Mesenteric fat pad (tissue), 1 donor: ENCODE measurements at places on chromosomes 7 and 10. TPM values are rescaled to one million over a fixed set of nuclear protein-coding genes. Genes with fewer than 3 reads are reported as not detected.

The EBLN1 gene
- total RNA-seq = not detected

The MYPN gene
- not detected for total RNA-seq

DNA sequence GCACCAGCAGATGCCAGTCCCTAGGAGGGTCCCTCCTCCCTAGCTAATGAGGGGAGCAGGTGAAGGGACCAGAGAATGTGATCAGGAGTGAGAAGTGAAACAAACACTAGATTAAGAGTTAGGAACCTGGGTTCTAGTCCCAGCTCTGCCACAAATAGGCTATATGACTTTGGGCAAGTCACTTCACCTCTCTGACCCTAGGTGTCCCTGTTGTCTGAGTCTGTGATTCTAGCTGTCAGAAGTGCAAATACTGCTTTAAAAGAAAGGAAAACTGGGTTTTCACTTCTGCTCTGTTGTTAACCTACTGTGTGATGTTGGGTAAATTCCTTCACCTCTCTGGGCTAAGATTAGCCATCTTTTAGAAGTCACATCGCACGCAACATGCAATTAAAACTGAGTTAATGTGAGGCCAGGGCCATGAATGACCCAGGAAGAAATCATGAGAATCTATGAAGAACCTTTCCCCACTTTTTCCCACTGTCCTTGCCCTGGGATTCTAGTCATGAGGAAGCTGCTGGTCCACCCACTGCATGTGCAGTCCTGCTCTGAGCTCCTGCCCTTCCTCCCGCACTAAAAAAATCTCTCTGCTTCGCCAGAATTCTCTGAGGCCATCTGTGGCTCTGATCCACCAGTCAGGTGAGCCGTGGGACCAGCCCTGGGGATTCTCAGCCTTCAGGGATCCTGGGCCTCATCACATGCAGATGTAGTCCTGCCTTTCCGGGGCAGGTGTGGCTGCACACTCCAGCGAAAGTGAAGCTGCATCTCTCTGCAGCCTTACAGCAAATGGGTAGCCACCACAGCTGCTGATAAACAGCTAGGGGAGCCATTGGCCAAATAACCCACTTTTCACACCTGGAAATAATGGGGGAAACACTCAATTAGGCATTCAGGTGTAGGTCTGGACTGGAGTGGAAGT is 181.7 kb downstream of the PLXNA4 start:
- no peak for DNase-seq

DNA sequence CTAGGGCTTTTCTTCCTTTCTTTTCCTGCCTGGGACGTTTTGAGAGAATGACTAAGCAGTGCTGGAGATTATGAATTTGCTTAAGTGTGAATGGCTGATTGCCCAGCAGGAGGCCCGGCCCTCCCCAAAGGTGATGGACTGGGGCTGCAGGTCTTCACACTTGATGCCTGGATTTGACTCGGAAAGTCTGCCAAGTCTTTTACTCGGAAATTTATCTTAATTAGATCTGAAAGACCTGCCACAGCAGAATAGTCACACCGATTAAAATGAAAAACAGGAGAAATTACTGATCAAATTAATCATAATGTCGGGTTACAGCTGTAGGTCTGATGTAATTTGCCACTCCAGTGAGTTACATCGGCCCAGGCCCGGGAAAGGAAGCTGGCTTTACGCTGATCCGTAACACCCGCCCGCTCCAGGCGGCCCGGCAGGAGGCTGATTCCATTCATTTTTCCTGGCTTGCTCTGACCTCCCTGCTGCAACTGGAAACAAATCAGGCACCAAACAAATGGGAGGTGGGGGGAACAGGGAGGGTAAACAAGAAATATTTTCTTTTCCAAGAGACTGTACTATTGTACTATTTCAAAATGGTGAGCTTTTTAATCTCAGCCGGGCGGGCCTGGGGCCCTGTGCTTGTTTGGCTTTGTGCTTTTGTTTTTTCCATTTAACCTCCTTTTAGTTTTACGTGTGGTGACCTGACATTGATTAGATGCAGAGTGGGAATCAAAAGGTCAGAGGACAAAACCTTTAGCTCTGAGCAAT is 212.4 kb upstream of the YAE1 start:
- DNase-seq = no peak

GRCh38 chr7:128827971-128828711 is 2.1 kb upstream of the FLNC start:
- DNase-seq = no peak

GRCh38 chr10:97796651-97797050 is 24.9 kb upstream of the SFRP5 start:
- no peak for DNase-seq

- DNase-seq = no peak
Observed at GRCh38 chr10:33739031-33739430, 404.6 kb upstream of the NRP1 start.

The C10orf53 gene
- total RNA-seq = not detected

- DNase-seq = no peak
Observed at GRCh38 chr10:78062296-78062695, 28.6 kb downstream of the RPS24 start.

- DNase-seq = no peak
Observed at GRCh38 chr7:539731-540411, 20.2 kb upstream of the PDGFA start.

DNA sequence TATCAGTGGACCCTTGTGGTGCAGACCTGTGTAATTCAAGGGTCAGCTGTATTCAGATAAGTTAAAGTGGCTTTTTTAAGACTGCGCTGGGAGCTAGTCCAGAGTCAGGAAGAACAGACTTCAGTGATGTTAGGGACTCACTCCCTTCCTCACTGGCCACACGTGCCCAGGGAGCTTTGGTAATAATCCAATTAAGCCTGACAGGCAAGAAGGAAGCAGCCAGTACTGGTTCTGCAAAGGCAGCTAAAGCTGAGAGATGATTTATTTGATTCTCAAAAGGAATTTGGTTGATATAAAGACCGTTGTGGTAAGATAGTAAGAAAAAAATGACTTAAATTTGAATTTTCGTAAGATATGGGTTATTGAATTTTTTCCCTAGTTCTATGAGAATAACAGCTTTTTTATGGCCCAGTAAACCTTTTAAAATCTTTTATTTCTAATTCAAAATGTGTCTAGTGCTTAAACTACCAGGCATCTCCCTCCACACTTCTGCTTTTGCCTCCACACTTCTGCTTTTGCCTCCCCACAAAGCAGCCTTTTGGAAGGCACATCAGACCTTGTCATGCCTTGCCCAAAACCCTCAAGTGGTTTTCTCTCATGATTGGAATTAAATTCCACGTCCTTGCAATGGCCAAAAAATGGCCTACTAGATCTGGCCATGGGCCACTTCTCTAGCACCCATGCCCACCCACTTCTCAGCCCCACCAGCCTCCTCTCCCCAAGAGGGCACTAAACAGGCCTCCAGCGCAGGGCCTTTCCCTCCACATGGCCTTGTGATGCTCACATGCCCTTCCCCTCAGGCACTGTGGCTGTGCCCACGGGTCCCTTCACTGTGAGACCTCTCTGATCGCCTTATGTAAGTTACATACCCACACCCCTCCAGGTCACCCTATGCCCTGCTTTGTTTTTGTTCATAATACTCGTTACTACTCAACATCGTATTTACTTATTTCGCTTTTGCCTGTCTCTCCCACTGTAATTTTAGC is 92.5 kb downstream of the POU6F2 start:
- DNase-seq = no peak

DNA sequence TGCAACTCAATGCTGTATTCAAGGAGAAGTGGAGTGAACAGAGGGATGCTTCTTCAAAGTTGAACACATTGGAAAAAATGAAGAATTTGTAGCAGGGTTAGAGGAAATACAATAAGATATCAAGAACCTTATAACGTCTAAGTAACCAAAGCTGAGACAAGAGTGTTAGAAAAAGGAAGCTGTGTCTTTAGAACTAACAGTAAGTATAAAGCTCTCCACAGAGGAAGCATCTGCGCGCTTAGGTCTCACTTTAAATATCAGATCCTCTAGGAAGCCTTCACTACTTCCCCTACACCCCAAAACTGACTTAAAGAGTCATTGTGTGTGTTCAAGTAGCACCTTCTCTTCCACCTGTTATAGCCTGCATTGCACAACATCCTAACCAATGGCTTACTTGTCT is 43.0 kb downstream of the CH25H start:
- DNase-seq = no peak

GRCh38 chr7:50264908-50265307 is 39.6 kb upstream of the IKZF1 start:
- DNase-seq = no peak

GRCh38 chr7:158416283-158416933 is 171.2 kb downstream of the PTPRN2 start:
- peak; percentile 16 for DNase-seq

- DNase-seq = no peak
Observed at GRCh38 chr7:10802526-10802925, 171.1 kb upstream of the PHF14 start.

- DNase-seq = no peak
Observed at GRCh38 chr10:63166742-63167258, 33.7 kb downstream of the NRBF2 start.

The GRID1 gene
- total RNA-seq = 2.1 TPM

DNA sequence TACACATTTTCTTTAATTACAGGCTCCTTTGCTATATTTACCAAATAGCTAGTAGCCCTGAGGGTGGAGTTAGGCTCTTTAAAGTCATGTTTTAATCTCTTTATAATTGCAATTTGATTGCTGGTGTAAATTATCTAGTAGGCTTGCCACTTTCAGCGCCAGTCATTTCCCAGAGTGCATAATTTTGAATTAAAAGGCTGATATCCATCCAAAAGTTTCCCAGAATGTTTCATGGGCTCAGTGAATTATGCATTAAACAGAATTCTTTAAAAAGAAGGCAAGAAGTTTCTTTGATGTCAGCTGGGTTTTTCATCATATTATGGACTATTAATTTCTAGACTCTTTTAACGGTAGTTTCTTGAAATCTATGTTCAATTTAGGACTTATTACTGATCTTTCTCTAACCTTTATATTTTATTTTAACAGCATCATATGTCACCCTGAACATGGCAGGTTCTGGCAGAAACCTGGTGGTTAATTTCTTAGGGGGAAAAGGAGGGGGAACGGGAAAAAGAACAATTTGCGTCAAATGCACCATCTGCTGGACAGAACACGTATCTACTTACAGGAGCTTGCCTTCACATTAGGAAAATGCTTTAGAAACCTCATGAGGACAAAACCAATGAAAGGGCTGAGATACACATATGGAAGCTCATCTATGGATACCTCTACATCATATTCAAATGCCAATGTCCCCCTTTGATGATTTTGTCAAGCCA is 171.1 kb downstream of the GRM3 start:
- DNase-seq = no peak

- DNase-seq = no peak
Observed at GRCh38 chr10:6917125-6917524, 337.0 kb upstream of the PRKCQ start.

DNA sequence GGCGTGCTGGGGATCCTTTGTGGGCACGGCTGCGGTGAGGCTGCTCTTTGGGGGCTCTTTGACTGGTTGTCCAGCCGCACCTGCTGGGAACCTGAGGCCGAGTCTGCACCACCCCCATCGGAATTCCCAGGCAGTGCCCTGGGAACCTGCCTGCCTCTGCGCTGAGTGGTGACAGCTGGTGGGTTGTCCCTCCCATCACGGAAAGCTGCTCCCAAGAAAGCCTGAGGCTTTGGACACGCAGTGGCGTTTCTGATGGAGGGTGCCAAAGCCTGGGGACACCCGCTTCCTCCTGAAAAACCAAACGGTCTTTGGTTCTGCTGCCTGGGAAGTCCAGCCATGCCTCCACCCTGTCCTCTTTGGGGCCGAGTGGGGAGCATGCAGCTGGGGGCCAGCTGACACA is 21.4 kb upstream of the SHH start:
- no peak for DNase-seq

DNA sequence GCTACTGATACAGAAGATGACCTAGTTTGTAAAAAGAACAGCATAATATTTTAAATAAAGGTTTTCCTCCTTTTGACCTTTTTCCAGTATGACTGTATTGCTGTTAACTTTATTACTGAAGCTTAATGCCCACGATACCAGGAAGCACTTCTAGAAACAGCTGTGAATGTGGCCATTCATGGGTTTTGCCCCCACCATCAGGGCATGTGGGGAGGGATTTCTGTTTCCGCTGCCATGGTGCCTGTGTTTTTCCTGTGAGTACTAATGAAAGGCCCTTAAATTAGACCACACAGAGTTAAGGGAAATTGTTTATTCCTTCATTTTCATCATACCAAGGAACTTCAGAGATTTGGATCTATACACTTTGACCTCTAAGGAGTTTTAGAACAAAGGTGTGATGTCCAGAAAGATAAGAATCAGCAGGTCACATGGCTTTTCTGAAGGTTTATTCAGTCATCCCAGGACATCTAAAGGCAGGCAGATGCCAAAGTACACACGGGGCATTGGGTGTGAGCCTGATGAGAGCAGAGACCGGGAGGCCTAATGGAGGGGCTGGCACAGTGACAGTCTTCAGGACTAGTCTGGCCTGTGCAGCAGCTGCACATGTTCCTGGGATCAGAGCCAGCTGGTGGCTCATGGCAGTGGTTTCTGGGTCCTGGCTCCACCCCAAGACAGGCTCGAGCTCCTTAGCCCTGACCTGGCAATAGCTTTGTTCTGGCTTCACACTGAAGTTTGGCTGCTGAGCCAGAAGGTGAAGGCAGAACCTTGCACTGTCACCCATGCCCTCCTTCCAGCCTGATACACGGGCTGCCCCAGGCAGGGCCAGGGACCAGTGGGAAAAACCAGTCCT is 190.9 kb downstream of the REEP3 start:
- DNase-seq = peak; percentile 94

DNA sequence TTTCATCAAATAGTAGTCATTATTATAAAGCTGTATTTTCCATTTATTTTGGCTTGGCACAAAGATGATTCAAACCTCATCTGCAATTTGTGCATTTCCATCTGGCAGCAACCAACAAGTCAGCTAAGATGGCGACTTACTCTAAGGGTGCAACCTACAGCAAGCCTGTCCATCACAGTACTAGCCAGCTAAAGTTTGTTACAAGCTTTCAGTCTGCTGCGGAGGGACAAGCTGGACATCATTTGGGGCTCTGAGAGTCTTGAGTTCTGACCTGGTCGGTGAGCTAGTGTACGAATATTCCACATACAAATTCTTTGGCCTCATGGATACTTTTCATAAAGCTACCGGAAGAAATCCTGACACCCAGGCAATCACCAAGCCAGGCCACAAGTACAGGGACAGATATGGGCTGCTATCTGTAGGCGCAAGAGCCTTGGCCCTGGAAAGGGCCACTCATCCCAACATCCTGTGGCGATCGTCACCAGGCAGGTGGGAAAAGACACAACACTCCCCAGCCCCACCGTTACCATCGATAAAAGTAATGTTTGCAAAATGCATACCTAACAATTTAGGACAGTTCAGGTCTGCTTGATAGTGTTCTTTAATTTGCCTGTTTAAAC is 307.6 kb downstream of the SKIDA1 start:
- no peak for DNase-seq

The CALHM2 gene
- 40.3 TPM for total RNA-seq

The LRRTM3 gene
- total RNA-seq = not detected

DNA sequence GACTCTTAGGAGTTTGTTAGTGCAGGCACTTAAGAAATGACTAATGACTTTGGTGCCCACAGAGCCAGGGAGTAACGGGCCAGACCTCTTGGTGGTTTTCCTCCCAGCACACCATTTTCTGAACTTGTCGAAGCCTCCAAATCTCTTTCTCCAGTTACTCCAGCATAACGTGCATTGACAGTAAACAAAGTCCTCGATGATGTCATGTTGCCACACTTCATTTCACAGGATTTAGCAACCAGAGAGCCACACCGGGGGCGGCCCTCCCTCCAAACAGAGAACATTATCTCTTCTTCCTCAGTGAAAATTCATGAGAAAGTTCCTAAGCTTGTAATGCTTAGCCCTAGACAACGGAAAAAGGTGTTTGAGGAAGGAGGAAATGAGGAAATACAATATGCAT is 4.0 kb upstream of the SVOPL start:
- DNase-seq = peak; percentile 12
